ENCODE measurements at places on chromosomes 6 and 20.

DNA sequence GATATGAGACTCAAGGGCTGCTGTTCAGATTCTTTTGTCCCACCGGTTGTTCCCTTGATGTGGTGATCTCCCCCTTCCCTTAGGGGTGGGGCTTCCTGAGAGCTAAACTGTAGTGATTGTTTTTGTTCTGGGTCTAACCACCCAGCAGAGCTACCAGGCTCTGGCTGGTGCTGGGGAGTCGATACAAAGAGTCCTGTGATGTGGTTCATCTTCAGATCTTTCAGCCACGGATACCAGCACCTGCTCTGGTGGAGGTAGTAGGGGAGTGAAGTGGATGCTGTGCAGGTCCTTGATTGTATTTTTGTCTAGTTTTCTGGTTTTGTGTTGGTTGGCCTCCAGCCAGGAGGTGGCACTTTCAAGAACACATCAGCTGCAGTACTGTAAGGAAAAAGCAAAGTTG is 801.6 kb downstream of the EPHA7 start:
- DNase-seq, result no peak

DNA sequence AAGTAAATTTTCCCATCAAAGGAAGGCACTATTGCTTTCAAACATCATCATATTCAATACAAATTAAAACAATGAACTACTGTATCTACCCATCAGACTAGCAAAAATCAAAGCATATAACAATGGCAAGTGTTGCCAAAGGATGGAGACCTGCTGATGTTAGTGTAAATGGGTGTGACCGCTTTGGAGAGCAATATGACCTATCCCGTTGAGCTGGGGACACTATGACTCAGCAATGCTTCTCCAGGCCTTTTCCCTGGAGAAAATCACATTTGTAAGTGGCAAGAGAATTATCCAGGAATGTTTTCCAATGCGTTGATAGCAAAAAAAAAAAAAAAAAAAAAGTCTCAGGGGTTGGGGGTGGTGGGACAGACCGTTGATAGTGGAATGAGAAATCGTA is 46.1 kb downstream of the PHACTR3 start:
- no peak for DNase-seq

- DNase-seq, result no peak
These were observed 18.2 kb upstream of the HDGFL1 start for GRCh38 chr6:22550971-22551670.

GRCh38 chr6:3432416-3432815 is 24.4 kb downstream of the SLC22A23 start:
- DNase-seq, result no peak
